ENCODE measurements at places on chromosomes 7 and 10.
A peak's percentile ranks its signal among the peaks of the same experiment; 100 is the strongest.

GRCh38 chr7:47622946-47623640, 41.2 kb upstream of the TNS3 start:
- DNase-seq, result no peak

- DNase-seq, result no peak
Observed at GRCh38 chr10:28686835-28687682, 9.7 kb downstream of the BAMBI start.

DNA sequence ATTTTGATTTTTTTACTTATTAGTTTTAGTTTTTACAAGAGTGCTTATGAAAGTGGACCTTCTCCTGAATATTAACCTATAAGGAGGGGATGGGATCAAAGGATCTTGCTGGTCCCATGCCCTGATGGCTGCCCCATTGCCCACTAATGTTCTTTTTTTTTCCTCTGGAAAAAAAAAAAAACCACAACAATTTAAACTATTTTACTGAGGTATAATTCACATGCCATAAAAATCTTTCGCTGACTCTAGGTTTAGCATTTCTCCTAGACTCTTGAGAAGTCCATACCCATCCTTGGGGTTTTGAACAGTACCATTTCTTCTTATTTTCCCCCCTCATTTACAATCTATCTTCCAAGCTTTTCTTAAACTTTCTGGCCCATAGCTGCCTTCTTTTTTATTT, 481.8 kb downstream of the TFEC start:
- no peak for DNase-seq

- no peak for DNase-seq
Observed at GRCh38 chr10:287026-287709, 151.9 kb downstream of the ZMYND11 start.

DNA sequence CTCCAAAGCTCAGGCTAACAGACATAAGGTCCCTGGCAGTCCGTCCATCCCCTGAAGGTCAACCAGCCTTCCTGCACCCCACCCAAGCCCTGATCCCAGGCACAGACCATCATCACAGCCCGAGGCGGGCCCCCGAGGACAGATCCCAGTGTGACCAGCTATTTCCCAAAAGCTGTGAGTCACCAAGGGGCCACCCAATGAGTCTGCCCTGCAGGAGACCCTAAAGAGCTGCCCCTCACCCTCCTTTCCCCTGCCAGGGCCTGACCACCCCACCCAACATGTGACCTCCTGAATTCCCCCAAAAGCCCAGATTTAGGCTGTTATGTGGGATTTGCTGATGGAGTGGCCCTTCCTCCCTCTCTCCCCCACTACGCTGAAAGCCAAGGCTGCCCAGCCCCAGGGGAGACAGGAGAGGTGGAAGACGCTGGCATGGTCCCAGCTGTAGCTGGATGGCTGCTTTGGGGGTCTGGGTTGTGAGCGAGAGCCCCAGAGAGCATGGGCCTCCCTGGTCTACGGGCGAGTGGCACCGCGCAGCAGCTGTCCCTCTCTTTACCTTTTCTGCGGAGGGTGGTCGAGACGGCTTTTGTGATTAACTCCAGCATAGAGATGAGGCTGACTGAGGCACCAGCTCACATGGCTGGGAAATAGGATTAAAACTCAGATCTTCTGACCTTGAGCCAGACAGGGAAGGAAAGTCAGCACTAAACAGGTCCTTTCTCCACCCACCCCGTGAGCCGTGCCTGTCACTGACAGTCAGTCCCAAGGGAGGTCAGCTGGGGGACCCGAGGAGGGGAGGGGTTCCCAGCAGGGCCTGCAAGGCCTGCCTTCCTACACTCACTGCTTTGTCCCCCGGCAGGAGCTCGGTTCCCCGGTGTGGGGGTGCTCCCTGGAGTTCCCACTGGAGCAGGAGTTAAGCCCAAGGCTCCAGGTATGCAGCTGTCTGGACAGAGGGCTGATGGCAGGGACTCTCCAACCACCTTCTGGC, 16.7 kb downstream of the ELN start:
- no peak for DNase-seq

DNA sequence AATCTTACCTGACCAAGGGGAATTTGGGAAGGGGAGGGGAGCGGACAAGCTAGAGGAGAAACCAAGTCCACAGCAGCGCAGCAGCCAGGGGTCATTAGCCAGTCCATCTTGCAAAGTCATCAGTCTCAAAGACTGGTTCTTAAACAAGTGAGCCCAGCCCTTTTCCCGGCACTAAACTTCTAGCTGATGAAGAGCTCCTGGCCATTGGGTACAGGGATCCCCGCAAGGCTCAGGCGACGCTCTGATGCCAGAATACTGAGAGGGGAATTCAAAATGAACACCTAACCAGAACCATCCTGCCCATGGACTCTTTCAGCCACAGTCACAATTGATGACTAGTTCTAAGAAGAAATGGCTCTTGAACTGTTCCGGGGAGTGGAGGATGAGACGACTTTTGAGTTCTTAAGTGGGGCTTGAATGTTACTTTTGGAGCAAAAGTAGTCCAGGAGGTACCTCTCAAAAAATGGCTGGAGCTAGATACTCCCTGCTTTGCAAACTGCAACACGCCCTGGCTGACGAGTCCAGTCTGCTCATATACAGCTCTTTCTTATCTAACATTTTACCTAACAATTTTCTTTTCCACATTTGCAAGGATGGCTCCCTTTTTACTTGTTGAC, 2.5 kb upstream of the TWIST1 start:
- peak; percentile 20 for DNase-seq

DNA sequence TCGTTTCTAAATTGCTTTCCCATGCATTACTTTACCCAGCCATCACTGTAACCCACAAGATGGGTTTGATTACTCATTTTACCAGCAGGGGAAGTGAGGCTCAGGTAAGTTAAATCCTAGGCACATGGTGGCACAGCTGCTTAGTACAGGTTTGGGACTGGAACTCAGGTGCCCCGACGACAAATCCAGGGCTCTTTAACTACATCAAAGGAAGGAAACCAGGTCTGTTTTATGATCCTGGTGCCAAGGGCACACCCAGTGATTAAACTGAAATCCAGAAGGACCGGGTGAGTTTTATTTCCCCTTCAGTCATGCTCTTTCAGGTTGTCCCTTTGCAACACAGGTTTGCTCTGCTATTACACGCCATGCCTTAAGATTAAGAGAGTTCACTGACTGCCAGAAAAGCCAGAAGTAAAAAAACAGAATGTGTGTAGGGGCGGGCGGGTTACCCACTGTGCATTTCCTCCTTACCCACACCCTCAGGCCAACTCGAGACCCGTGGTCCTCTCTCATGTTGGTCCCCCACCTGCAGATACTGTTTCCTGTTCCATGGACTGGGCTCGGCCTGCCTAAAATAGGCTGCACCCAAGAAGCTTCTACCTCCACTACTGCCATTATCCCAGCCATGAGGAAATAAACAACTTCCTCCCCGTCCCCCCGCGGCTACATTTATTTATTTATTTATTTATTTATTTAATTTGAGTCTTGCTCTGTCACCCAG, 55.1 kb upstream of the KDM7A start:
- DNase-seq, result peak; percentile 48

GRCh38 chr7:117774943-117775342, 98.3 kb downstream of the CTTNBP2 start:
- DNase-seq, result no peak

GRCh38 chr7:17038783-17039170, 157.0 kb upstream of the AGR3 start:
- DNase-seq, result no peak

DNA sequence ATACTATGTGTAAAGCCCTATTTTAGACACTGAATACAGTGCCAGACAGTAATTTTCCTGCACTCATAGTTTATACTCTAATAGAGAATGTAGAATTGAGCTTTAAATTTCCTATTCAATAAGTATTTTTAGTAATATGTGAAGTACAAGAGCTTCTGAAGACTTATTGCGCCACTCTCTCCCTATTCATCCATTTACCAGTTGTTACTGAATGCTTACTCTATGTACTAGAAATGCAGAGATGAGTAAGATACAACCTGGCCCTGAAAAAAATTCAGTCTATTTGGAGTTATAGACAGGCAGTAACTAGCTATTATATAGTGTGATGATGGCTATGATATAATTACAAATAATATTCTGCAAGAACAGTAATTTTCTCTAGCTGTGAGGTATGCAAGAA, 98.8 kb downstream of the ADK start:
- no peak for DNase-seq

- DNase-seq, result peak; percentile 92
Observed at GRCh38 chr7:30159698-30160143, 24.9 kb downstream of the MTURN start.

DNA sequence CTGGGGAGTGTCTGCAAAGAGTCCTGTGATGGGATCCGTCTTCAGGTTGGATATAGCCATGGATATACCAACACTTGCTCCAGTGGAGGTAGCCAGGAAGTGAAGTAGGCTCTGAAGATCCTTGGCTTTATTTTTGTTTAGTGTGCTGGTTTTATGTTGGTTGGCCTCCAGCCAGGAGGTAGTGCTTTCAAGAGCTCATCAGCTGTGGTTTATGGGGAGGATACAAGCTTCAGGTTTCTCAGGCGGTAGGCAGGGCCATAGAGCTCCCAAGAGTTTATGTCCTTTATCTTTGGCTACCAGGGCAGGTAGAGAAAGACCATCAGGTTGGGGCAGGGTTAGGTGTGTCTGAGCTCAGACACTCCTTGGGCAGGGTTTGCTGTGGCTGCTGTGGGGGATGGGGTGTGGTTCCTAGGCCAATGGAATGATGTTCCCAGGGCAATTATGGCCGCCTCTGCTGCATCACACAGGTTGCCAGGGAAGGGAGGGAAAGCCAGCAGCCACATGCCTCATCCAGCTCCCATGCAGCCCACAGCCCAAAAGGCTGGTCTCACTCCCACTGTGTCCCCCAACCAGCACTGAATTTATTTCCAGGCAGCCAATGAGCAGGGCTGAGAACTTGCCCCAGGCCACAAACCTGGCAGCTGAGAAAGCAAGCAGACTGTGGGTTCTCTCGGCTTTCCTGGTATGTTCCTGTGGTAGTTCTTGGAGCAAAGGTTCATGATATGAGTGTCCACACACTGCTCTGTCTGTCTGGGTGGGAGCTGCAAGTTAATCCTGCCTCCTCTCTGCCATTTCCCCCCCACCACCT, 67.0 kb upstream of the PRLHR start:
- DNase-seq, result no peak

DNA sequence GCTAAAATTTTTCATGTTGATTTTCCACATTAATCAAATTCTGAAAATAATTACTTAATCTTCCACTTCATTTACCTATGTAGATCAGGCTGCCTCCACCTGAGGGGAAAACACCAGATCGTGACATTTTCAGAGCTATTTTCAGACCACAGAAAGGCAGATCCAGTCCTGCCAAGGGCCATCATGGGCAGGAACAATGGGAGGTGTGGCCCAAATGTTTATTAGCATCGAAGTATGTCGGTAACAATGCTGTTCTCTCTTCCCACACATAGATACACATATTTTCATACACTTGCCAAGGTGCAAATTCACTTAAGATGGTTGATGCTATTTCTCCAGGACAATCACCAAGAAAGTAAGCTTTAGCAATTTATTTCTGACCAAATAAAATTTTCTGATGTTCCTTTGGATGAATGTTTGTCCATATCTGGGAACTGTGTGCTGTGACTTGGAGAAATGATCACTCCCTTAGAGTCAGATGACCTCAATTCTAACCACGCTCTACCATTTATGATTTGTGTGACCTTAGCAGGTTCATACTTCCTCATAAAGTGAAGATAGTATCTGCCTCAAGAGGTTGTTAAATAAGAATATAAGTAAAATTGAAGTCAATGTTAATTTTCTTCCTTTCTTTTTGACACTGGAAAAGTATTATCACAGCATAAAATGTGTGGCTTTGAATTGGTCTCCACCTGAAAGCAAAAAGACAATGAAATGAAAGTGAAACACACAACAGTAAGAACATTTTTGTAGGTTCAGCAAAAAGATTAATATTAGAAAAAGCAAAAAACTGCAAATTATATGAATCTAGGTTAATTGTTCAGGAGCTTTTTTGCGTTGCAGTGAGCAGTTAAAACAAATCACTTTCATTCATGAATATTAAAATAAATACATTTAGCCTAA, 310.4 kb upstream of the PHF14 start:
- peak; percentile 23 for DNase-seq

DNA sequence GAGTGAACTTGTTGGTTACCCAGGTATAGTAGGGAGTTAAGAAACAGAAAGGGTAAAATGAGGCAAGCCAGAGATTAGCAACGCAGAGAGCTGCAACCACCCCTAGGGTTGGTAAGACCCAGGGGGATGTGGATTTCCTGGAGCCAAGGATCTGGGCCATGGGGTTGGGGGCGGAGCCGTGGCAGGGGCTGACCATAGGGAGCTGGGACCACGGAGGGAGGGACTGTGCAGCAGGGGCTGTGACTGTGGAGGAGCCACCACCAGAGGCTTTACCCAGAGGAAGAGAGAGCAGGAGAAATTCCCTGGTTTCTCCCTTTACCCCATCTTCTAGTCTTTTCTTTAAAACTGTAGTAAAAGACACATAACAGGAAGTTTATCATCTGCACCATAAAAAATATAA, 58.6 kb upstream of the BAIAP2L1 start:
- no peak for DNase-seq

GRCh38 chr7:27189997-27190748, 5.1 kb upstream of the HOXA11 start:
- no peak for DNase-seq

Data from common myeloid progenitor, CD34-positive (primary cell).